ENCODE measurements at places on chromosomes 4 and X.
A peak's percentile ranks its signal among the peaks of the same experiment; 100 is the strongest.

DNA sequence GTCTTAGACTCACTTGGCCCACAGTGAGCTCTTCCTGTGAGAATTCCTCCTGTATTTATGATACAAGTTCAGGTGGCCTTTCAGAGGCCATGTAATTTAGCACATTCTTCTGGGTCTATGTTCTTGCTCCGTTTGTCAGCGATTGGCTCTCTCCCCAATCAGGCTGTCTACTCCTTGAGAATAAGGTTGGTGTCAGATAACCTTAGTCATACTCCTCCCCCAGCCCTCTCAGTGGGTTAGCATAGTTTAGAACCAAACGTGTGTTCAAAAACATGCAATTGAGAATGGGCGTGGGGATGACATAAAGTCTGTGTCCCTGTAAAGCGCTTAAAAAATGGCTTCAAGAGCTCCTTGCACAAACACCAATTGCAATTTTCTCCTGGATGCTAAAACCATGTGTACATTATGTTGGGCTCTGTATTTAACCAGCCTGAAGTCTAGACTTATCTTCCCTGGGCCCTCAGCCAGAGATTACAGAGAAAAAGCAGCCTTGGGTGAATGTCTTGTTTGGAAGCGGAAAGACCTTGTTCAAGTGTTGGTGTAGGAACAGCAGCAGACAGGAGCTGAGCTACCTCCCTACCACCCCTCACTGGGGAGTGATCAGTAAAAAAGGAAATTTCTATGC lies 9.9 kb upstream of the CT47C1 start:
- no peak for ATAC-seq

DNA sequence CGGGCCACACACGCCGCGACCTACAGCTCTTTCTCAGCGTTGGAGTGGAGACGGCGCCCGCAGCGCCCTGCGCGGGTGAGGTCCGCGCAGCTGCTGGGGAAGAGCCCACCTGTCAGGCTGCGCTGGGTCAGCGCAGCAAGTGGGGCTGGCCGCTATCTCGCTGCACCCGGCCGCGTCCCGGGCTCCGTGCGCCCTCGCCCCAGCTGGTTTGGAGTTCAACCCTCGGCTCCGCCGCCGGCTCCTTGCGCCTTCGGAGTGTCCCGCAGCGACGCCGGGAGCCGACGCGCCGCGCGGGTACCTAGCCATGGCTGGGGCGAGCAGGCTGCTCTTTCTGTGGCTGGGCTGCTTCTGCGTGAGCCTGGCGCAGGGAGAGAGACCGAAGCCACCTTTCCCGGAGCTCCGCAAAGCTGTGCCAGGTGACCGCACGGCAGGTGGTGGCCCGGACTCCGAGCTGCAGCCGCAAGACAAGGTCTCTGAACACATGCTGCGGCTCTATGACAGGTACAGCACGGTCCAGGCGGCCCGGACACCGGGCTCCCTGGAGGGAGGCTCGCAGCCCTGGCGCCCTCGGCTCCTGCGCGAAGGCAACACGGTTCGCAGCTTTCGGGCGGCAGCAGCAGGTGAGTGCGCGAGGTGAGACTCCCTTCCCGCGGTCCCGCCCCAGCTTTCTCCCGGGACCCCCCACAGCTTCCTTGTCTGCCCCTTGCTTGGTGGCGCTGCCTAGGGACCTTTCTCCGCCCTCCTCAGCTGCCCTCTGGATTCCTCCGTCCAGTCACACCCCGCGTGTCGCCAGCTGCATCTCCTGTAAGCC lies 678 bp downstream of the BMP3 start:
- ATAC-seq: peak; percentile 38

- ATAC-seq: no peak
Observed at GRCh38 chr4:22850630-22851029, 157.9 kb downstream of the GBA3 start.

DNA sequence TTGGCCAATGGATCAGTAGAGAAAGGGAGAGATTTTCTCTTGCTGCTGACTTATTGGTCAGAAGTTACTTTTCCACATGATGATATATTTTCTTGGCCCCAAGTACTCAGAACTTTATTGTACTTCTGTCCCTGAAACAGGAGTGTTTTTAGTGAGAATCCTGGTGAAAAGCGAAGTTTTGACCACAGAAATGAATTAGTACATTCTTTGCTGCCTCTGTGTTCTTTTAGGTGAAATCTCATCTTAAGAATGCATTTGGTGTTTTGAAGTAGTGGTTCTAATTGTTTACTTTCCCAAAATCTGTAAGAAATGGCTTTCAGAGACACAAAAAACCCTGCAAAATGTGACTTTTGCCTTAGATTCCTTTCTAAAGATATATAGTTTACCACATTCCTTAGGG lies 240.4 kb downstream of the FRMPD4 start:
- no peak for ATAC-seq

DNA sequence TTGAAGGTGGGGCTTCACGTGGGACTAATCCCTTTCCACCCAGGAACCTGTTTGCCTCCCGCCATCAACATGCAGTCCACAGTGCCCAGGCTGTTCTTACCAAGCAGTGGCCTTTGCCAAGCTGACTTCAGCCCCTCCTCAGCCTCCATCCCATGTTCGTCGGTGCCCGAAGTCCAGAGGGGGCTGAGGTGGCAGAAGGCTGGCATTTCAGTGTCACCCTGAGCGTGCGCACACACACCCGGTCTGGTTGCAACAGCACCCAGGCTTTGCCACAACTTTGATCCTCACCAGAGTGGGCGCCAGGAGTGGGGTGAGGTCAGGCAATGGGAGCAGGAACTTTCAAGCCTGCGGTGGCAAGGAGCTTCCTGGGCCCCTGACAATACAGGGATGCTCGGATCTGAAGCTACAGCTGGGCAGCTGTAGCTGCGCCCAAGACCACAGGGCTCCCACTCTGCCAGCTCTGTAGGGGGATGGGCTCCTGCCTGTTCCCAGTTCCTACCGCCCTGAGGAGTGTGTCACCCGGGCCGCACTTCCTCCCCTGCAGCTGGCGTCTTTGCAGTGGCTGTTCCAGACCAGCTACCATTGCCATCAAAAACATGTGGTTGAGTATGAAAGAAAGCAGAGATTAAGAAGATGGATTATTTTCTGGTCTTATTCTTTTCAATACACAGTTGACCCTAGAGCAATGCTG lies 428.0 kb downstream of the EPHA5 start:
- ATAC-seq: no peak

- peak; percentile 20 for ATAC-seq
Observed at GRCh38 chr4:7285244-7286094, 93.1 kb downstream of the SORCS2 start.

- no peak for ATAC-seq
Observed at GRCh38 chrX:25096522-25097045, 80.8 kb upstream of the ARX start.

DNA sequence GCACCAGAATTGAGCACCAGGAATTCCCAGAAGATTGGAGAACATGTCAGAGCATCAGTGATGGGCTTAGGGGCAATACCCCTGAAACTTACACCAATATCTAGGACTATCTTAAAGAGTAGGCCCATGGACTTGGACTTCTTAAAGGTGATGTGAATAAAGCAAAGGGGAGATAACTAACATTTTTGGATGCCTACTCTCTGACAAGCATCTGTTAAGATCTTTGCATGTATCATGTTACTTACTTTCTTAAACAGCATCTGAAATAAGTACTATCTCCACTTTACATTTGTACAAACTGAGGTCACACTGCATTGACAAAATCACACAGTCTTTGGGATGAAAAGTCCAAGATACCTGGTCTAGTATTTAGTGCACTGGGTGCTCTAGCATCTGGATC lies 258.6 kb upstream of the ARSJ start:
- no peak for ATAC-seq

- no peak for ATAC-seq
Observed at GRCh38 chrX:21632027-21632426, 26.1 kb downstream of the KLHL34 start.

DNA sequence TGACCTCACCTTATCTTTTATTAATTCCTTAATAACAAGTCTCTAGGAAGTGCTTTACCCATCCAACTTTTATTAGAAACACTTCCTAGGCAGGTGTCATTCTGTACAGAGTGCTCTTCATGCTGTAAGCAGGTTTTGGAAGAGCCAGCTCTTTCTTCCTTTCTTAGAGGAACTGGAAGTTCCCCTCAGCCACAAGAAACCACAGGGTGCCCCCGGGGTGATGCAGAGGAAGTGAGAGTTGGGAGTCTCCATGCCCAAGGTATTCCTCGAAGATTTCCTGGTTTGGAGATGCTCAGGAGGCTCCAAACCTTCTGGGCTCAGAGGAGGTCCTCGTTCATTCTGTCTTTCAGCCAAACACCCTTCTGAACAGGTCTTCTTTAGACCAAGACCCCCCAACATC lies 83.8 kb downstream of the EGF start:
- ATAC-seq: no peak

- ATAC-seq: no peak
Observed at GRCh38 chrX:18158963-18159362, 61.7 kb downstream of the BEND2 start.

DNA sequence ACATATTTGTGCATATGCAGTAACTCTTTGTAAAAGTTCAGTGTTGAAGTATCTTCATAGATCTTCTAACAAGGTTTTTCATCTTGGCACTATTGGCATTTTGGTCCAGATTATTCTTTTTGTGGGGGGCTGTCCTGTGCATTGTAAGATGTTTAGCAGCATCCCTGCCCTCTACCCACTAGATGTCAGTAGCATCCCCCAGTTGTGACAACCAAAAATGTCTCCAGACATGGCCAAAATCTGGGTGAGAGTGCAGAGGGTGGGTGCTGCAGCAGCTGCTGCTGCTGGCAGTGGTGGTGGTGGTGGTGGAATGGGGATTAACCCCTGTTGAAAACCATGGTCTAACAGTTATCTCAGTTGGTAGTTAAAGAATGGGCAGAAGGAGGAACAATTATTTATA lies 370.0 kb downstream of the GPAT3 start:
- ATAC-seq: peak; percentile 32

- no peak for ATAC-seq
Observed at GRCh38 chr4:87632469-87632868, 17.6 kb upstream of the DMP1 start.

GRCh38 chr4:29829067-29829466 lies 891.1 kb upstream of the PCDH7 start:
- no peak for ATAC-seq

DNA sequence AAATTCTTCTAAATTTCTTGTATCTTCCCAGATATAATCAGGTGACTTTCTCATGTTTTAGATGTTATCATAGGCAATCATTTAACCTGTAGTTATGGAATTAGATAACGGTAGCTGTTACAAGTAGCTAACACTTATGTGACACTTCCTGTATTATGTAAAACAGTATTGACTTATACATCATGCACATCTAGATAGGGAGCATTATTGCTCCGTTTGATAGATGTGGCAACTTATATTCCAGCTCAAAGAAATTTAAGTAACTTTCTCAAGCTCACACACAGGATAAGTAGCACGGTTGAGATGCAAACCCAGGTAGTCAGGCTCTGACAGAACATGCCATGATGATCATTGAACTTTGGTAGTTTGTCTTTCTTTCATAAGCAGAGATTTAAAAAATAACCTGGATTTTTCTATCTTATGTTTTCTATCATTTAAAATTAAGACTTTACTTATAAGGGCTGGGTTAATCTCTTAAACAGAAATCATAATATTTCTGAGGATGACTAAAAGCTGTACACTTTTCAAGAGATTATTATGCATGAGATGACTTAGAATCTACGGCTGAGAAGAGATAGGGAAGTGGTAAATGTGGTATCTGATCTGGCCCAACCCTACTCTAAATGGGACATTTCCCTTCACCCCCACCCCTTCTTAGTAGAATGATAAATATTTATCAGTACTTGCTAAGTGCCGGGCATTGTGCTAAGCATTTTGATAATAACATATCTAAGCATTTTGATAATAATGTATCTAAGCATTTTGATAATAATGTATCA lies 69.1 kb upstream of the HPGD start:
- no peak for ATAC-seq

- ATAC-seq: no peak
Observed at GRCh38 chr4:158826057-158826456, 57.2 kb downstream of the FNIP2 start.

DNA sequence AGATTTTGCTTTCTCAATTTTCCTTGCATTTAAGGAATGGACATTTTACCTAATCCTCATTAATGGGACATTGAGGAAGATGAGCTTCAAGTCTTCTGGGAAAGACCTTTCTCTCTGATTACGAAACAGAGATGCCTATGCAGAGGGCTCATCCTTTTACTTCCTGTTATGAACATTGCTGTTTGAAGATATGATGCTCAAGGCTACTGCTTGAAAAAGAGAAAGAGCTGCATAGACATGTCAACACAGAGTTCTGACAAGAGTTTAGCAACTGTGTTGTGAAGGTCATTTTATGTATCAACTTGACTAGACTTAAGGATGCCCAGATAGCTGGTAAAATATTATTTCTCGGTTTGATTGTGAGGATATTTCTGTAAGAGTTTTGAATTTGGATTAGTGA lies 13.8 kb upstream of the GNPDA2 start:
- no peak for ATAC-seq

- ATAC-seq: no peak
Observed at GRCh38 chrX:10133980-10134676, 22.6 kb upstream of the CLCN4 start.

DNA sequence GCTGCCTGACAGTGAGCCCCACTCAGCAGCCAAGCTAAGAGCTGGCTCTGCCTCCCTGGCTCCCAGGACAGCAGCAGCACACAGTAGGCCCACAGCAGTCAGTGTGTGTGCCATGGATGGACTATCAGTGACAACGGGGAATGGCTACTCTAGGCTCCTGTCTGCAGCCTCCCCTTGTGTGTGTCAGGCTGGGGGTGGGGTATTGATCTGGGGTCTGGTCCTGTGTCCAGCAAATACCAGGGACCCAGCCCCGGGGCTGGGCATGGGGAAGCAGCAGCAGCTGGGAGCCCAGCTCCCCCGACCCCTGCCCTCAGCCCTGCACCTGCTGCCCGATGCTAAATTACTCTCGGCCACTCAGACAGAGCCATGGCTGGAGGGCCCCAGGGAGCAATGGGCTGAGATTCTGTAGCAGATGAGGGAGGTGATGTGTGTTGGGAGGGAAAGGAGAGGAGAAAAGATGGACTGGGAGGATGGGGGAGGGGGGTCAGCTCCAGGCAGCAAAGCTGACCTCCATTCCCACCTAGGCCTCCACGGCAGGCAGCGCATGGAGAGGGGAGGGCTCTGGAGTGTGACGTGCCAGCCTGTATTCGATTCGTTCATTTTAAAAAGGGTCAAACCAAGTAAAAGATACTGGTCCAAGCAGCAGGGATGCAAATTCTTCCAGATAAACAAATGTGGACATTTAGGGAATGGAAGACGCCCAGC lies 61.3 kb upstream of the CRMP1 start:
- ATAC-seq: no peak

- ATAC-seq: no peak
Observed at GRCh38 chr4:160877087-160877790, 1286.6 kb downstream of the FSTL5 start.
